ENCODE measurements at places on chromosomes 3 and 15.

GRCh38 chr15:55710286-55710685, 32.7 kb downstream of the PRTG start:
- no peak for DNase-seq

GRCh38 chr15:60994963-60995475, 234.1 kb downstream of the RORA start:
- DNase-seq, result no peak

GRCh38 chr3:146077181-146077580, 83.8 kb downstream of the PLOD2 start:
- DNase-seq, result no peak

DNA sequence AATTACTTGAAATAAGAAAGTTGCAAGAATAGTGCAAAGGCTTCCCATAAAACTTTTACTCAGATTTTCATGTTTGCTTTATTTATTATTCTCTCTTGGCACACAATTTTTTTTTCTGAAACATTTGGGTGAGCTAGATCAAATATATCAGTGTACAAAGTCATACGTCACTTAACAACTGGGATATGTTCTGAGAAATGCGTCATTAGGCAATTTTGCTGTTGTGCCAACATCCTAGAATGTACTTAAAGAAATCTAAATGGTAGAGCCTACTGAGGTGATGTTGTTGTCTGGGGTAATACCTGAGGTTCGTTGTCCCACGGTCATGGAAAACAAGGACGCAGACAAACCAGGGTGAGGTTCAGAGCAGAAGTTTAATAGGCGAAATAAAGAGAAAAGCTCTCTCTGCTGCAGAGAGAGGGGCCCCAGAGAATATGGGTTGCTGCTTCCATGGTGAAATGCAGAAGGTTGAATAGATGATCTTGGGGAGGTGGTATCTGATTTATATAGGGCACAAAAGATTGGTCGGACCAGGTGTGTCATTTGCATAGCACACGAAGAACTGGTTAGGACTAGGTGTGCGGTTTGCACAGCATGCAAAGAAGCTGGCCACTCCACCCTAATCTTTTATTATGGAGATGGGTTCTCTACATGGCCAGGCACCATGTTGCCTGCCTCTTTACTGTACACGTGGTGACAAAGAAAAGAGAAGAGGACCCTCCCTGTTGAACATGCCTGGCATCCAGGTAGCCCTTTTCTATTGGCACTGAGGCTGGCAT, 8.8 kb upstream of the GRAMD1C start:
- no peak for DNase-seq

DNA sequence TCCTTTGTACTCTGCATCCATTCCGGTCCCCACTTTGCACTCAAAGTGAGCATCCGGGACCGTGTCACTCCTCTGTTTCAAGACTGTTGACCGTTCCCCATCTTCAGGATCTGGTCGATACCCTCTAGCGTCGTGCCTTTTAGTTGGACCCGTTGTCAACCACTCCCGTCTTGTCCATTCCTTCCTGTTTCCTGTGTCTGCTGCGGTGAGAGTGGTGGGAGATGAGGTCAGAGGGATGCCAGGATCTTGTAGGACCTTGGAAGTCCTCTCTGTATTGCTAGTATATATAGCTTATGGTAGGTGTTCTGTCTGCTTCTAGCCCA, 624 bp downstream of the BRK1 start:
- DNase-seq, result no peak

GRCh38 chr3:24359645-24360462, 134.8 kb downstream of the THRB start:
- no peak for DNase-seq
